ENCODE measurements at places on chromosomes 5 and 9.

GRCh38 chr9:91991721-91992341 is 41.8 kb upstream of the ROR2 start:
- no peak for DNase-seq

GRCh38 chr5:175859916-175860315 is 11.5 kb upstream of the CPLX2 start:
- no peak for DNase-seq

DNA sequence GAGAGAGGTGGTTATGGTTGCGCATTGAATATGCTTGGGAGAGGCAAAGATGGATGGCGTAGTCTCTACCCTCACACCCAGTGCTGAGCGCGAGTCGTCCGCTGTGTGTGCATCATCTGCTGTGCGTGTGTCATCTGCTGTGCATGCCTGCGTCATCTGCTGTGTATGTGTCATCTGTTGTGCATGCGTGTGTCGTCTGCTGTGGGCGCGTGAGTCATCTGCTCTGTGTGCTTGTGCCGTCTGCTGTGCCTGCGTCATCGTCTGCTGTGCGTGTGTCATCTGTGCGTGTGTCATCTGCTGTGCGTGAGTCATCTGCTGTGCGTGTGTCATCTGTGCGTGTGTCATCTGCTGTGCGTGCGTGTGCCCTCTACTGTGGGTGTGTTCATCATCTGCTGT is 68.0 kb upstream of the IRX4 start:
- no peak for DNase-seq

DNA sequence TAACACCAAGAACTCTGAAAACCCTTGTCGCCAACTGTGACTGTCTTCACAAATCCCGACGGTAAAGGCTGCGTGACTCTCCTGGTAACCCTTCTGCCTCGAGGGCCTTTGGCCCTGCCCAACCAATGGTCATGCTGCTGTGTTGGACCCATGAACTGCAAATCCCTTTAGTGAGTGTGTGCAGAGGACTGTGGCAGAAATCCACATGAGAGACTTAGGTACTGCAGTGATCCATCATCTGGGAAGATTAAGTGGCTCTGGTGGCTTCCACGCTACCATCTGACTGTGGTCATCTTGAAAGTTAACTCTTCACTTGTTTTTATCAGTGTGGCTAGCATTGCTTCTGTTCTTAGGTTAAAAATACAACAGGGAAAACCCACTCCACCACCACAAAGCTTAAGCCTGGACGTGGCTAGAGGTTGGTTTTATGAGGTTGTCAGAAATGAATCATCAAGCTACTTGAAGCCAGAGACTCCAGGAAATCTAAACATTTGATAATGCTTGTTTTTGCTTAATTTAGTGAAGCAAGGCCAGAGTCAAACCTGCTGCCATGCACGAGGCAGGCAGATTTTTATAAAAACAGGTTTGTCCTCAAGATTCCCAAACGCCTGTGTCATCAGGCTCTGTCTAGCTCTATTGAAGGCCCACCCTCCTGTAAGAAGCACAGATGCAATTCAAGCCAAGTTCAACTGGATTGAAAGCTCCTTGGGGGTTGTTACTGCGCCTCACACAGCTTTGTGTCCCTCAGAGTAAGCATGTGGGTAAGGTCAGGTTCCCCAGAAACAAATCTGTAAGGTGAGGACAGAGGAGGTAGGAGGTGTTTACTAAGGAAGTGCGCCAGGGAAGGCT is 52.7 kb upstream of the ERCC6L2 start:
- peak; percentile 60 for DNase-seq

DNA sequence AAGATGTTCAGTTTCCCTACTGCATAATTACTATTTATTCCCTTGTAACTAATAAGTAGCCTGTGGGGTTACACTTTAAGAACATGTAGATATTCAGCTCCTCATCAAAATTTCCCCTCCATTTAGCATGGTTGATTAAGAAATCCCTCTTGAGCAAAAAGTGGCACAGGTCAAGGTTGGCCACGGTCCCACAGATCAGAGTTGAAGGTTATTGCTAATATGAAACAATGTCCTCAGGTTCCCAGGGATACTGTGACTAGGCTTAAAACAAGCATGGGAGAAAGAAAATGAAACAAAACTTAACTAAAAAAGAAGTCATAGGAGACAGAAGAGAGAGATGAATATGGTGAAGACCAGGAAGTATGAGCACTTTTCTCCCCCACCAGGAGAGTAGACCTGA is 64.2 kb downstream of the RFK start:
- DNase-seq: no peak

Measured in activated CD4-positive, alpha-beta memory T cell treated with anti-CD3 and anti-CD28 coated beads, Interleukin-2, amount 10 ng/mL, durations not matched to agents 7 days and 5 days (primary cell).